ENCODE measurements at places on chromosomes 11 and 22.
A peak's percentile ranks its signal among the peaks of the same experiment; 100 is the strongest.

- no peak for DNase-seq
Observed at GRCh38 chr22:27970596-27971220, 51.7 kb upstream of the PITPNB start.

DNA sequence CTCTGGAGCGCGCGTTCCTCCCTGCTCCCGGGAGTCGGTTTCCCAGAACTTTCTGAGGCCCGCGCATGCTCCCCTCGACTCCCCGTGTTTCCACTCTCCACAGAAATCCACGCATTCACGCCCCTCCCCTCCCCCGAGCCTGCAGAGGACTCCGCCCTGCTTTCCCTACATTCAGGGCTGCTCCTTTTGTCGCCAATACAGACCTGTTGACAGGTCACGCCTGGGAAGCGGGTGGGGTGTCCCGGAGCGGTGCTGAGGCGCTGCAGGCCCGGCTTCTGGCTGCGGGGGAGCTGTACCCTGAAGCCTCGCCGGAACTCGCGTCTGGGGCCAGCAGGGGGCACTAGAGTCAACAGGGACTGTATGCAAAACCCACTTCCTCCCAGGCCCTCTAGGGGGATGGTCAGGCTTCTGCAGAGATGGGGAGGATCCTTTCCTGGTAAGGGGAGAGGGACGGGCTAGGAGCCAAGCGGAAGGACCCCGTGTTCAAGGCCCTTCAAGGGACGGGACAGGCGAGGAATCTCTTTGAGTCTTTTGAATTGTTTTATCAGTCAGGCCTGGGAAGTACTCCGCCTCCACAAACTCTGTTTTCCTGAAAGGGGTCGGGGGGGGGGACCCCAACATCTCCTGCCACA, at the start of gene PRAME:
PRAME (minus strand) TSS at position 294 of the 632 bp plus-strand sequence. CDS start 2,433 bp downstream, outside the sequence.
- DNase-seq: peak; percentile 57

GRCh38 chr22:20110359-20110985, 5.4 kb upstream of the RANBP1 start:
- no peak for DNase-seq

DNA sequence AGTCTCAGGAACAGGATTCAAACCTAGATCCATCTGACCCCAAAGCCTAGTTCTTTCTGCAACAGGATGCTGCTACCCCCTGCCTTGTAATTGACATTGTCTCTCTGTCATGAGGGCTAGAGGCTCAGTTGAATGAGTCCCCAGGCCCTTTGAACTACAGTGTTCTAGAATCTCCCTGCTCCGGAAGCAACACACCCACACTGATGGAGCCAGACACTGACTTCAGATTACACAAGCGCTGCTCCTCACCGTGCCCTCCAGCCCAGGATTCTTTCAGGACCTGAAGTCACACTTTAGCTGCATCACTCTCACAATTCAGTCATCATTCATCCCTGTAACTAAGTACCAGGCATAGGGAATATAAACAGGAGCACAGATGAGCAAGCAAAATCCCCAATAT, 69.6 kb downstream of the RAB30 start:
- DNase-seq: peak; percentile 22

GRCh38 chr22:37019309-37020191, at the start of the genes MPST and TST:
Gene MPST (plus strand): TSS chr22:37019742. CDS start chr22:37019837, 95 bp downstream.
Gene TST (minus strand): TSS chr22:37019447. CDS start chr22:37018732, 715 bp downstream.
- DNase-seq: no peak

GRCh38 chr11:16960250-16960649, 54.0 kb downstream of the PLEKHA7 start:
- DNase-seq: no peak

DNA sequence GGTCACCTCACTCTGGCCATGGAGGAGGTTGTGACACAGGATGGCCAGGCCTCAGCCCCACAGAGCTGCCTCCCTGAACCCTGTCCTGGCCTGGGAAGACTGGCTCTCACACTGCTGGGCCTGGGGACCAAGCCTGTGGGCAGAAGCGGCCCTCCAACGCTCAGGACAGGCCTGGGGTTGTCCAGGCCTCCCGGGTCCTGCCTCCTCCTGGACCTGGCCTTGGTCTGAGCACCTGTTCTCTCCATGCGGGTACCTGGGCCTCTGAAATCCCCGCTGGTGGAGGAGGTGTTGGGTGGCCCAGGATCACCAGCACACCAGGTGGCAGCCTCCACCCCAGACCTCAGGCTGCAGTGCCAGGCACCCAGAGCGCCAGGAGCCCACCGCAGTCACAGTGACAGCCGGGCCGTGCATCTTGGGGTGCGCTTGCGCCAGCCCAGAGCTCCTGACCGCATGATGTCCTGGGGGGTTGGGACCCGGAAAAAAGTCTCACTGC, 16.1 kb upstream of the PIM3 start:
- no peak for DNase-seq

DNA sequence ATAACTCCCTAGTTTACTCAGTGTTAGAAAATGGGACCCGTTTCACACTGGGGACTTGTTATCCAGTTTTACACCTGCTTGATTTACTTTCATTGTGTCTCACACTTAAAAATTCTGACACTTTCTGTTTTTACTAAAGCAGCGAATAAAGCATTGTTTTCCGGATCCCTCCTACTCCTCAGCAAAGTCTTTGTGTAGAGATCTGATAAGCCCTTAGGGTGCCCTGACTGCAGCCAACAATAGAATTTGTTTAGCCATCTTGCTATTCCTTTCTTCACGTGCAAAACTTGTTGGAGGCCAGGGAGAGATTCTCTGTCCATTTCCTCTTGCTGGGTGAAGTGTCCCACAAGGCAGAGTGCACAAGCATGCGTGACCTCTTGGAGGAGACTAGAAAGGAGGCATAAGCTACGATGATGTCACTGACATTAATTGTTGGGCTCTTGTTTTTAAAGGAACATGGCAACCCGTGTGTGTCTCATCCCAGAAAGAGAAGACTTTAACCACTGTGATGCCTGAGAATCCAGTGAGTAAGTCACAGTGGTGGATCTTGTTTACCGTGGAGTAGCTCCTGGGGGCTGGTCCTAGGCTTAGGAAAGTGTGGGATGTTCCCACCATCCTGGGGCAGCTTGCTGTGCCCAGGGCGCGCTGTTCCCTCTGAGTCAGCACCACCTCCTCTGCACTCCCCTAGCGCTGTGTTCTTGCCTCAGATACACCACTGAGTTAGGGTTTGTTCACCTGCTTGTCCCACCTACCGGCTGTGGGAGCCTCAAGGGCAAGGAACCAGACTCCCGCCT, 27.7 kb downstream of the MICAL2 start:
- no peak for DNase-seq

- DNase-seq: no peak
Observed at GRCh38 chr11:122979815-122980595, 1.6 kb downstream of the BSX start.

DNA sequence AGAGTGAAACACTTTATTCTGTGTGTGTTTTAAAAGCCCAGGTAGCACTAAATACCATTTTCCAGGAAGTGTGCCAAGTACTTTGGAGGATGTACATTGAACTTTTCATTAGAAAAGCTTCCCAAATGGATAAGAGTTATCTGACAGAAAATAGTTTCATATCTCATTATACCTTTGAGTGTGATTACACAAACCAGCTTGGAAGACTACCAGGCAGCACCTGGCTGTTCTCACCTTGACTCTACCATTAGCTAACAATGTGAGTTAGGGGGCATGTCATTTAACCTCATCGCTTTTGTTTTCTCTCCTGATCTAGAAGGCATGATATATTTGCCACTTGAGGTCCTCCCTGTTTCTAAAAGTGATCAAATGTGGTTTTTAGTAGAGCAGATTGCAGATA, 50.2 kb downstream of the GRM5 start:
- DNase-seq: no peak

GRCh38 chr22:31585161-31585859, 76.7 kb downstream of the PISD start:
- no peak for DNase-seq

GRCh38 chr11:63032457-63032856, 16.8 kb upstream of the SLC22A8 start:
- DNase-seq: no peak

DNA sequence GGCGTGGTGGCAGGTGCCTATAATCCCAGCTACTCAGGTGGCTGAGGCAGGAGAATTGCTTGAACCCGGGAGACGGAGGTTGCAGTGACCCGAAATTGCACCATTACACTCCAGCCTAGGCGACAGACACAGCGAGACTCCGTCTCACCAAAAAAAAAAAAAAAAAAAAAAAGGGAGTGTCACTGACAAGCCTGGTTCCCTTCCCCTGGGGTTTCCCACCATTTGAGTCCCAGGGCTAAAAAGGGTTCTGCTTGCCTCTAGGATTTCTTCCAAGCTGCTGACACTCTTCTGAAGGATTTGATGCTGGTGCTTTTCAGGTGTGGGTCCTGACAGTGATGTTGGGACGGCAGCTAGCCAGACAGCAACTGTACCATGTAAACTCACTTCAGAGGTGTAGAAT, 1.3 kb upstream of the CCDC88B start:
- DNase-seq: no peak

DNA sequence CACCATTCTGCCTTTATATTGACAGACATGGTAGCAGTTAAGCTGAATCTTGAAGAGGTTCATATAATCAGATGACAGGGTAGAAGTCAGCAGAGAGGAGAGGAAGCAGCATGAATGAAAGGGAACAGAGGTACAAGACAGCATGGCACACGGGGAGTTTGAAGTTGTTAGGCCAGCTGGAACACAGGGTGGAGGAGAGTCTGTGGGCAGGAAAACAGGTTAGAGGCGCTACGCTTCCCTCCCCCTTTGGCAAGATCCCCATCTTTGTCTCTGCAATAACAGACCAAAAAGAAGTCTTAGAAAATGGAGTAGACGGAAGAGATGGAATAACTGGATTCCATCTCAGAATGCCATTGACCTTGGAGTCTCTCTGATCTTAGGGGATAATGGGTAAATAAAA, 20.0 kb upstream of the NDUFC2 start:
- DNase-seq: no peak

- DNase-seq: no peak
Observed at GRCh38 chr11:61071208-61071681, 31.0 kb upstream of the CD5 start.

- no peak for DNase-seq
Observed at GRCh38 chr11:2095198-2095520, 44.0 kb downstream of the IGF2 start.

- DNase-seq: no peak
Observed at GRCh38 chr11:99739464-99740089, 718.8 kb downstream of the CNTN5 start.

DNA sequence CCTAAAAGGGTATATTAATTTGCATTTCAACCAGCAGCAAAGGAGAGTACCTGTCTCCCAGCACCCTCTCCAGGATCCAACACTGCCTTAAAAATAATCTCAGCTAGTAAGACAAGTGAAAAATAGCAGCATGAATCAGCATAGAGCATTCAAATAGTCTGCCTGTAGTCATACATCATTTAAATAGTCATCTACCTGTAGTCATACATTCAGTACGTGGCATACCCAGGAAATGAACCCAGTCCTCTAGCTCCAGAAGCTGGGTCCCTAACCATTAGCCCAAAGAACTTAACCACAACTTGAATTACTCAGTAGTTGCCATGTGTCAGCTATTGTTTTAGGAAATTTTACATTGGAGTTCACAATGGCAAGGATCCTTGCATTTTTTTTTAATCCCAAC, 9.3 kb downstream of the TENM4 start:
- DNase-seq: no peak

DNA sequence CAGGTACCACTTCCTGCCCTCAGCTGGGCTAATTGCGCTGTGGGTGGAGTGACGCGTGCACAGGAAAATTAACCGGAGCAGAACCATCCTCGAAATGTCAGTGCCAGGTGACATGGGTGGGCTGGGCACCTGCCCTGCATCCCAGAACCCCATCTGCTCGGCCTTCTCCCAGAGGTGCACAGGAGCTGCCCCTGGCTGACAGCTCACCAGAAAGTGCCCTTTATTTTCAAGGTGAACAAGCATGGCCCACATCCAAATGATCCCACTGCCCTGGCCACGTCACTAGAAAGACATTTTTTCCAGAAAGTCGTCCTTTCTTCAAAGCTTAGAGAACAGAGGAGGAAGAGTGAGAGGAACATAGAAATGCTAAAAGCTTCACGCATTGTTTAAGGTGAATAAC, 4.1 kb upstream of the ELFN2 start:
- no peak for DNase-seq

DNA sequence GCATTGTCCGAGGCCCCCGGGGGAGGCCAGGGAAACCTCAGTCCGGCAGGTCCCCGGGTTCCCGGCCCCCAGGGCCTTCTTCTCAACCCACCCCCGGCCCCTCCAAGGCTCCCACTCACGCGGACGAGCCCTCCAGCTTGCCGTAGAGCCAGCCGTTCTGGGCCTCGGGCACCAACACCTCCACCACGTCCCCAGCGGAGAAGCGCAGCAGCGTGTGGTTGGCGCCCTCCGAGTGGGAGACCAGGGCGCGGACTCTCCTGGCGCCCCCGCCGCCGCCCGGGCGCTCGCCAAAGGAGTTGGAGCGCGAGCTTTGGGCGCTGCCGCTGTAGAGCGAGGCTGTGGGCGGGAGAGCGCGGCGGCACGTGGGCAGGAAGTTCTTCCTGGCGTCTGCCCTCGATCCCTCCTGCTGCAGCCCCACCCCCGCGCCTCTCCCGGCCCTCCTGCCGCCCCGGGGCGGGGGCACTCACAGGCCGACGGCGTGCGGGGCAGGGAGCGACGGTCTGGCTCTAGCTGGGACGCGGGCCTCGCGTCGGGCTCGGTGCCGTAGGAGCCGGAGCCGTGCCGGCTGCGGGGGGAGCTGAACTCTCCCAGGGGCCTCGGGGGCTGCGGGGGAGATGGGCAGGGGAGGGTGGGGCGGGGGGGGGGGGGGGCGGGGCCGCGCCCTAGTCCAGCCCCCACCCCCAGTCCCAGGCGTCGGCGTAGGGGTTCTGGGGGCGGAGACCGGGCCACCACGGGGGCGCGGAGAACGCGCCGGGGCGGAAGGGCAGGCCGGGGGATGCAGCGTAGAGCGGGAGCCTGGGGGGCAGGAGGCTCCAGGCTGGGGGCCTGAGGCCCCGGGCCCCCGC, 4.9 kb upstream of the SLC16A8 start:
- DNase-seq: no peak

- no peak for DNase-seq
Observed at GRCh38 chr11:95156916-95157541, 67.4 kb downstream of the ENDOD1 start.

DNA sequence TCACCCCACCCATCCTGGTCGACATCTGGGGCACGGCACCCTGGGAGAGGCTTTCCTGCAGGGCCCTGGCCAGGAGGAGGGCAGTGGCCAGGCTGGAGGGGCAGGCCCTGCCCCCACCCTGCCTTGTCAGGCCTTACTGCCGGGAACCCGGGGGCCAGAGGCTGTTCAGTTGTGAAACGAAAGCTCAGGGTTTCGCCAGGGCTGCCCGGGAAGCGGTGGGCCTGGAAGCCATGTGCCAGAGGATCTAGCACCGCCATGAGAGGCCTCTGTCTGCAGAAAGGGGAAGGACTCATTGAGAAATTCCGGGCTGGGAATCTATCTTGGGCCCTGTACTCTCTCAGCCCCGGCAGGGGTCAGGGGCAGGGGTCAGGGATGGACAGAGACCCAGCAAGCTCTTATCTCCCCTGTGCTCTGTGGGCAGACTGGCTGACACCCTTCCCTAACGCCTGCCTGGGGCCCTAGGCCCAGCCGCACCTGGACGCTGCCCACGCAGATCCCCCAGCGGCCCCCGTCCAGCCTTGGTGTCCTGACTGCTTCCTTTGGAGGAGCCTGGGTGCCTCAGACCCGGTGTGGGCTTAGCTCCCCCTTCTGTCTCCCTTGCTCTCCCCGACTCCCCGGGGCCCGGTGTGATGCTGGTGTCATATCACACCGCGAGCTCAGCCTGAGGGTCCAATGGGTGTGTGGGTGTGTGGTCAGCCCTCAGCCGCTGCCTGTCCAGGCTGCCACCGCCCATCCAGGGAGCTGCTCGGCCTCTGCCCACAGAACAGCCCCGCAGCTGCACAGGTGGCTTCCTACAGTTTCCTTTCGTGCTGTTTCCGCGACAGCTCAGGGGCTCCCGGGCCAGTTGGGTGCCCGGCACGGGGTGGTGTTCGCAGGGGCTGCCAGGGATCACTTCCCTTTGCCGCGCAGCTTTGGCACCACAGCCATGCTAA, 6.5 kb downstream of the PIM3 start:
- DNase-seq: no peak

Data from activated CD4-positive, alpha-beta T cell treated with anti-CD3 and anti-CD28 coated beads, Interleukin-2, amount 50 U/mL, for 4 hours (primary cell).